Stimulated activated CD8-positive, alpha-beta memory T cell treated with anti-CD3 and anti-CD28 coated beads, Interleukin-4, amount 100 ng/mL, for 1 hour (primary cell): ENCODE measurements at places on chromosomes 4 and X.

DNA sequence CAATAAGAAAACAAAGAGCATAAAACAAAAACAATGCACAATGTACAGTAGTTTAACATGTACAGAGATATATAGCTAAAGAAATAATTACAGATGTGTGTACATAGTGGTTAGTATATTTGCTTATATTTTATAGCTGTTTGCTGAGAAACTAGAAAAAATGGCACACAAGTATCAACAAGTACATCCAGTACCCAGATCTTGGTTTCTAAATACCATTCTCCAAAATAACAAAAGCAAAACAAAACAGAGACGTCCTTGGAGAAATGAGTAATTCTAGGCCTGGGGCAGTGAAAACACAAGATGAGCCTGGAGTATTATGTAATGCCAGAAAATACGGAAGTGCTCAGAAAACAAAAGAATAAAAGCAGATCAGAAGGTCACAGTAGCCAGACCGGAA, 189.6 kb downstream of the TMEM47 start:
- no peak for DNase-seq

DNA sequence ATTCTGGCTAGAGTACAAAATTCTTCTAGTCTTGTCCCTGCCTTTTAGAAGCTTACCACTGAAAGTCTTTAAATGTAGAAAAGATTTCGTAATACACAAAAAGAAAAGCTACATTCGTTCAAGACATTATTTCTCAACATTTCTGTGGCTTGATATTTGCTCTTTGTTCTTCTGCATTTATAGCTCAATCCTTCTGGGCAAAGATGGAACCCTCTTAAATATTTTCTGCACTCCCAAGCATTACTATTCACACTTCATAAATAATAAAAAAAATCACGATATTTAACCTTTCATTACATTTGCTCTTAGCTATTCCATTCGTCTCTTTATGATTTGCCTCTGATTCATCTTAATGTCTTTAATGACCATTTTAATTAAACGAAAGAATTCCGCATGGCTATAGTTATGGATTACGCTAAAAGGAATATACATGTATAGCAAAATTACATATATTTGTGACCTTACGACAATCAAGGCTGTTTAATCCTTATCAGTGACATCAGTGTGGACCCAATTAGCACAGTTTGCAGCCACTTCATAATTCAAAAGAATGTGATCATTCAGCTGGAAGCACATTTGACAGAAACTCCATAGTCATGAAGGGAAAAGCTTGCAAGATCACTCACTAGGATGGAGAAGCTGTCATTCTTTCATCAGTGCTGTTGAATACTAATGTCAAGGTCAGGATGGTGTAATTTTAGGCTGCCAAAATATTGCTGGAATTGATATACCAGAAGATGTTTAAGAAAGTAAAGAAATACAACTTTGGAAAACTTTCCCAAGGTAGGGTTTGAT, 1075.0 kb upstream of the TENM3 start:
- no peak for DNase-seq

DNA sequence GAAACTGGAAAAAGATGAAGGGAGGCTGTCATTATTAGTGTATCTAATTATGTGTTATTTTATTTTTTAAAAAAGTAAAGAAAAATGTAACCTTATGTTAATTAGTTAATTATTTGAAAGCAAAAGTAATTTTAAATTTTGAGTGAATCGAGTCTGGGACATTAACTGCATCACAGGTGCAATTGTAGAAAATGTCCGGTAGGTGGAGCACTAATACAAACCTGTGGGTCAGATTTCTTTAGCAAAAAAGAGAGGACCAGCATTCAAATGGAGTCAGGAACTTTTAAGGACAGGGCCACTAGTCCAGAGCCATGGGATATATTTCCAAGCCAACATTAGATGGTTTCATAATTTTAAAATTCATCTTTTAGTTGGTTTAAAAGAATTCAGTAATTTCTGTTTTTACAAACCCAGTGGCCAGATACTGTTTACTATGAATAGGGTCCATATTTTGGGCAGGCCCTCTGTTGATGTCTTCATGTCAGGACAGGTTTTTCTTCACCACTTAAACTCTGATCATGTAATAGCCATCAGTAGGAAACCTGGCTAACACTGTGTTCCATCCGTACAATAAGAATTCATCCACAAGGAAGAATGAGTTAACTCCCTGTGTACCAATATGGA, 27.2 kb downstream of the BST1 start:
- no peak for DNase-seq

GRCh38 chr4:7169134-7169533, 23.2 kb upstream of the SORCS2 start:
- no peak for DNase-seq

DNA sequence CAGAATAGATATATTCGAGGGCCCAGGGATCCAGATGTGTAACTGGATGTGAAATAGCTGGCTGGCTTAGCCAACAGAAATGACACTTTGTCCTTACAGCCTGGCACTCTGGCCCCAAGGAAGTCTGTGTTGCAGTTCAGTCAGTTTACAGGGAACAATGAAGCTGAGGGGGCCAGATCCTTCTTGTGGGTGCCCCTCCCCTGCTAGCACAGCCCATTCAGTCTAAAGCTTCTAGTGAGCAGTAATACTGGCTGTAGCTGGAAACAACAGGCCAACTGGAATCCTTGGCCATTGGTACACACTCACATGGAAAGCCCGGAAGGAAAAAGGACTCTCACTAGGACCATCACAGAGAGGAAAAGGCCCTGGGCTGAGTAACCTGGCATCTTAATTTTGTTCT, 22.7 kb upstream of the CD40LG start:
- no peak for DNase-seq

GRCh38 chr4:168409089-168409801, 71.0 kb downstream of the DDX60L start:
- DNase-seq, result no peak

GRCh38 chr4:112156553-112156952, 11.3 kb downstream of the FAM241A start:
- DNase-seq, result no peak

DNA sequence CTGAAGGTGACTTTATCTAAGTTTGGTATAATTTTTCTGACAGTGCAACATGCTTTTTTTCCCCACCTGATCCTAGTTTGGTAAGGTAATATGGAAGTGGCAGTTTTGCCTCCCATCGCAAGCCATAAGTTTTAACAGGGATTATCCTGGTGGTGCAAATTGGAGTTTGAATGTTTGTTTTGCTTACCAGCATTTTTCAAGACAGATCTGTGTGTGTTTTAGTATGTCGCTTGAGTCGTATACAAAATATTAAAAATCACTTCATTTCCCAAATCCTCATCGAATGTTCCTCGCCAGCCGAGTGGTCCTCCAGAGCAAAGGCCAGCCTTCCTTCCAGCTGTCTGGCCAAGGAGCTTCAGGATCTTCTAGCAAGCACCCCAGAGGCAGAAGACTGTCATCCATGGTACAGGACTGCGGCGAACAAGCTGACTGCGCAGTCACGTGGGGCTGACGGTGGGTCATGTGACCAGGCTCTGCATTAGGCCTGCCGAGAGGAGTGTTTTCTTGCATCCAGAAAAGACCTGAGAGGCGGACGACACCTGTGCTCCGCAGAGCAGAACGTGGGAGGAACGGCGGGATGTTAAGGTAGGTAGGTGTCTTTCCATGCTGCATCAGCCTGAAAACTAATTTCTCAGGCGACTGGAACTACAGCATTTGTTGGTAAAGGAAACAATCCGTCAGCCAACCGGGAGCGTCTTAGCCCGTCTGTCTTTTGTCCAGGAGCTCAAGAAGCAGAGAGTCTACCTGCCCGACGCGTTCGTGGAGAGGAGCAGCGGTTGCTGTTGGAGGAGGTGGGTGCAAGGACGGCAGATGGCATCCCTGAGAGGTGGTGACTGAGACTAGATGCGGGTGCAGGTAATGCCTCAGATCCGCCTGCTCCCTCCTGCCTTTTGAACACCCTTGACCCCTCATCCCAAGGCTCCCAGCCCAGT, at the start of gene GPRASP3:
Gene GPRASP3, plus strand, starts transcription at position 507 of the 932 bp plus-strand sequence. CDS start 28,253 bp downstream, outside the sequence.
- peak; percentile 18 for DNase-seq

DNA sequence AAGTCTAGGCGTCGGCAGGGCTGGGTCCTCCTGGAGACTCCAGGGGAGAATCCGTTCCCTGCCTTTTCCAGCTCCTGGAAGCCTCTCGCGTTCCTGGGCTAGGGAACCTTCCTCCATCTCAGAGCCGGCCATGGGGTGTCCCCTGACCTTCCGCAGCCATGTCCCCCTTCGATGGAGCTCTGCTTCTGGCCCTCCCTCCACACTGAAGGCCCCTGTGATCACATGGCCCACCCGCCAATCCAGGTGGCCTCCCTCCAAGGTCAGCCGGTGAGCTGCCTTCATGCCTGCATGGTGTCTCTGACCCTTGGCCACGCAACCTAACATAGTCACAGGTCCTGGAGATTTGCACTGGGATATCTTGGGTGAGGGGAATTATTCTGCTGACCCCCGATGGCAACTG, 69.6 kb downstream of the TRMT44 start:
- DNase-seq, result no peak

DNA sequence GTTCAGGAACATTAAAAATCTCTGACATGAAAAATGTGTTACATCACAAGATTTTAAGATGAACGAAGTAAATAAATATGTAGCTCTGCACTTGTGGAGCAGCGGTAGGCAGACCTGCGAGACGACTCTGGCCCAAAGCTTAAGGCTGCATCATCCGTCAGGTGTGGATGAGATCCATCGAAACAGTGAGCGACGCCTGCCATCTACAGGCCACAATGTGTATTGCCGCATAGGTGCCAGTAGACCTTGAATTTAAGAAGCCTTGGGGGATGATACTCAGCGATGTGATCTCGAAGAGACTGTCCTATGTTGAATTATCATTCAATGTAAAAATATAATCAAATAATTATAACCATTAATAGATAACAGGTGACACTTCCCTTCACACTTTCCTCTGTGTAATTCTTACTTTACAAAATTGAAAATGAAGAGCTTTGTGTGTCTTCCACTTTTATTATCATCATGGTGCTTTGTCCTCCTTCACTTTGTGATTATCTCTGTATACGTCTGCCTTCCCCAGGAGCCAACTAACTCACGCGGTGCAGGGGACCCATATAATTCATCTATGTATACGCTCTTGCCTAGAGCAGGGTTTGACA, 851.0 kb downstream of the RAB28 start:
- peak; percentile 20 for DNase-seq

- no peak for DNase-seq
These were observed 85.9 kb downstream of the MAGED4 start for GRCh38 chrX:52270453-52271116.

DNA sequence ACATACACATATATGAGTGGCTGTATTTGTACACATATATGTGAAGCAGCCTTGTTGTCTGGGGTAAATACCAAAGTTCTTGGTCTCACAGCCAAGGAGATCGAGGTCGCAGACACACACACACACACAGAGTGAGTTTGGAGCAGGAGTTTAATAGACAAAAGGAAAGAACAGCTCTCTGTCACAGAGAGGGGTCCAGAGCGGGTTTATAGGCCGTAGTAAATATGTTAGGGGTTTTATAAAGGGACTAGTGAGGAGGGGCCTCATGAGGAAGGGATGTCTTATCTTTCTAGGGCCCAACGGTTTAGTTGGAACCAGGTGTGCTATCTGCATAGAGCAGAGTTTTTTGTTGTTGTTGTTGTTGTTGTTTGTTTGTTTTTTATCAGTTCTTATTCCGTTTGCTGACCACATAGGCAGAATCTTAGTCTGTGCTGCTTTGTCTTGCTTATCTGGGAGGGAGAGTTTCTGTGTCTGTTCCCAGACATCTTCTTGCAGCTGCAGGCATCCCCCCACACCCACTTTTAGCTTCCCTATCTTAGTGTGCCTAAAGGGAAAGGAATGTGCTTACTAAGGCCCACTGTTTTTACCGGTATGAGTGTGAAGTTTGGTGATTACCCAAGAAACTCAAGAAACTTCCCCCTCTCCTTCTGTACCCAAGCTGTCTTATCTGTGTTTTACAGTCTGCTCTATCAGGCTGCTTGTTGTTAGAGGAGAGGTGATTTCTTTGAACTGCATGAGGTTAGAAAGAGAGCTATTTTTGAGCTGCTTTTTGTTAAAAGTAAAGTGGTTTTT, 91.9 kb downstream of the TENT5D start:
- DNase-seq, result no peak

- DNase-seq, result no peak
These were observed 25.6 kb downstream of the CD99L2 start for GRCh38 chrX:150872773-150873336.

DNA sequence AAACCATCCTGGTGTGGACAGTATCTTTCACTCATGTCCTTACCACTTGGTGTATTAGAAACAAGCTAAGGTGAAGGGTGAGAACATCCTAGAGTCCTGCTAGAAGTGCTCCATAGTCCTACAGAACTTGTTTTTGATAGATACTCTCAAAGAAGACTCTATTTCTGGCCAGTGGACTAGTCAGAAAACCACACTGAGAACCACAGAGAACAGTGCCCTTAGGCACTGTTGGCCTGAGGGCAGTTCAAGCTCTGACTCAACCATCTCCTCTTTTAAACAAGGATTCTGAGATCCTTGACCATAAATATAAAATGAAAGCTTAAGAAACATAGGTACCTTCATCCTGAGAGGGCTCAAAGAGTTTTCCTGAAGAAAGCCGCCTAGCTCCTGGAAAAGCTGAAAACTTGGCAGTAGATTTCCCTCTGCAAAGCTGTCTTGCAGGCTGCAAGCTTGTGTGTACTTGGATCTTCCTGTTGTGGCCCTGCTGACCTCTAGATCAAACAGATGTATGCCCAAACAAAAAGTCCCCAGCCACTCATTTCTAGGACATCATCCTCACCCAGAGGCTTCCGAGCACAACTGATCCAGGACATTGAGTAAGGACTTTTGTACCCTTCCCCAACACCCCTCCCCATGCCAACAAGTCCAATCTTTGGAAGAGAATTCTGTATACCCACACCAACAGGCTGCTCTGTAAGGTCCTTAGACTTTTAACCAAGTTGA, 111.6 kb upstream of the CXCL13 start:
- DNase-seq, result no peak

DNA sequence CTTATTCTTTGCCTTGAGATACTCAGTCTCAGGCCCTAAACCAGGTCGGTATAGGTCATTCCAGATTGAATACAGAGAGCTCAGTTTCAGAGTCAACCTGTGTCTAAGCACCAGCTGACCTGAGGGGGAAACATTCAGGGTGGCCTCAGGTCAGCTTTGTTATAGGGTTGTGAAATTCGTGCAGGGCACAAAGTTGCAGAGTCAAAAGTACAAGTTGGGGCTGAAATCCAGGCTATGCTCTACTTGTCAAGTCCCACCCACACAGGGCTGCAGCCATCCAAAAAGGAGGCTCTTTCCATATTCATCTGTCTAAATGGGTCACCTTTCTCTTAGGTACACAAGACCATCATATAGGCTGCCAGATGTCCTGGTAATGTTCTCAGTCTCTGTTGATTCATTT, 89.7 kb downstream of the ITIH6 start:
- DNase-seq, result no peak

DNA sequence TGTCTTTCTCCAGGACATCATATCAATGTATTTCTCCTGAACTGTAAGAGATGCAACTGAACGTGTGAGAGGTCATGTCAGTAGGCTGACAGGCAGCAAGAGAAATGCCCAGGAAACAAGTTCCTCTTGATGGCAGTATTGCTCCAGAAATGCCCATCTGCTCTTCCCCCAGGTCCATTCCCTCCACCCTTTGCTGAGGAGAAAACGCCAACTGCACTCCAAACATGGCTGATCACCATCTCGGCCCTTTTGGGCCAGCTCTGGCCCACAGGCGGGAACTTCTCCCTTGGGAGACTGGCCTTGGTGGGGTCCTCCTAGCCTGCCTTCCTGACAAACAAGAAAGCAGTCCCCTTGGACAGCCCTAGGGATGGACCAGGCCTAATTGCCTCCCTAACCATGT, 276.5 kb upstream of the AGTR2 start:
- DNase-seq, result no peak
